ENCODE measurements at places on chromosomes 1 and 21. TPM values are rescaled to one million over a fixed set of nuclear protein-coding genes. Genes with fewer than 3 reads are reported as not detected.

The GJB4 gene
- not detected for total RNA-seq

The ZMPSTE24 gene
- 110 TPM for total RNA-seq

The FGR gene
- total RNA-seq: not detected

The NUP133 gene
- total RNA-seq: 34.5 TPM

The NID1 gene
- total RNA-seq: 211 TPM

The FCER1G gene
- total RNA-seq: not detected

The CD1B gene
- total RNA-seq: not detected

The SPRR2B gene
- total RNA-seq: not detected

The ERI3 gene
- 47.9 TPM for total RNA-seq

The MEX3A gene
- total RNA-seq: 1.9 TPM

The PPM1J gene
- total RNA-seq: 1.3 TPM

The LCE6A gene
- not detected for total RNA-seq

The NTRK1 gene
- total RNA-seq: not detected

The ERVH48-1 gene
- not detected for total RNA-seq

The TFF3 gene
- not detected for total RNA-seq

The CLCA1 gene
- under 0.01 TPM for total RNA-seq

The AMY1A gene
- not detected for total RNA-seq

The ERRFI1 gene
- total RNA-seq: 70.4 TPM

The VPS45 gene
- 57.9 TPM for total RNA-seq

The HDAC1 gene
- 67.6 TPM for total RNA-seq

The KCNE2 gene
- not detected for total RNA-seq

The FAM72C gene
- total RNA-seq: 0.64 TPM

The RUNX1 gene
- total RNA-seq: 37.4 TPM

The PLA2G2C gene
- total RNA-seq: not detected

The SLC35F3 gene
- 1.7 TPM for total RNA-seq

The CHODL gene
- under 0.01 TPM for total RNA-seq

The CCDC17 gene
- 1.3 TPM for total RNA-seq

The RIPK4 gene
- not detected for total RNA-seq

The SYPL2 gene
- 4.5 TPM for total RNA-seq

The LCE5A gene
- total RNA-seq: not detected

The PTPRF gene
- 42.7 TPM for total RNA-seq

The TEX38 gene
- total RNA-seq: not detected

The SWT1 gene
- 3.9 TPM for total RNA-seq

The PCNT gene
- total RNA-seq: 21.6 TPM

The AMY2A gene
- total RNA-seq: not detected

The YBX1 gene
- total RNA-seq: 578 TPM

The IL10RB gene
- total RNA-seq: 34.5 TPM

The S100A3 gene
- total RNA-seq: 20.3 TPM

The PKP1 gene
- not detected for total RNA-seq

The ATF3 gene
- 12.9 TPM for total RNA-seq

The PIK3CD gene
- 10.0 TPM for total RNA-seq

The CDC20 gene
- total RNA-seq: 51.8 TPM

The SH3BGR gene
- 2.2 TPM for total RNA-seq

The RBP7 gene
- 0.43 TPM for total RNA-seq

The HSF2BP gene
- 2.6 TPM for total RNA-seq

The FHAD1 gene
- under 0.01 TPM for total RNA-seq

The PTGS2 gene
- 3.0 TPM for total RNA-seq

The GJA8 gene
- total RNA-seq: not detected

The WNT9A gene
- 0.32 TPM for total RNA-seq

The FCRL1 gene
- not detected for total RNA-seq

The SELL gene
- total RNA-seq: not detected

The COL6A1 gene
- 538 TPM for total RNA-seq

The TRPM2 gene
- under 0.01 TPM for total RNA-seq

The PDC gene
- not detected for total RNA-seq

The EPHX1 gene
- total RNA-seq: 31.5 TPM

Data from fibroblast of villous mesenchyme (primary cell).